ENCODE measurements at places on chromosomes 1 and 21.

DNA sequence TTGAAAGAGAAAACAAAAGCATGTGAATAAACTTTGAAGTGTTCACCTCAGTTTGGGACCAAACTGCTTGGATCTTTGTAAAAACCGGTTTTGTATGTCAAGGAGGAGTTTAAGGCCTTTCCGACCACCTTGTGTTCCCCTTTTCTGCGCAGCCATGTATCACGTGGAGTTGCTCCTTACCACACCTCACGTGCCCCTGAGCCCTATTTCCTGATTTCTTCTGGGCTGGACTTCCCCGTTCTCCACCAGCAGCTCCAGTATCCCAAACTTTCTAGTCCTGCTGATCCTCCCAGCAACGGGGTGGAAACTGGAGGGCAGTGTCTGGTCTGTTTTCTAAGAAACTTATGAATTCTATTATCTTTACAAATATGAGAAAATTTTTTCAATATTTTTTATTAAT, 1.6 kb upstream of the SH3D21 start:
- no peak for DNase-seq

GRCh38 chr1:91696321-91696720, 189.6 kb downstream of the TGFBR3 start:
- no peak for DNase-seq

GRCh38 chr1:22832414-22832786, 121.8 kb downstream of the EPHB2 start:
- no peak for DNase-seq

DNA sequence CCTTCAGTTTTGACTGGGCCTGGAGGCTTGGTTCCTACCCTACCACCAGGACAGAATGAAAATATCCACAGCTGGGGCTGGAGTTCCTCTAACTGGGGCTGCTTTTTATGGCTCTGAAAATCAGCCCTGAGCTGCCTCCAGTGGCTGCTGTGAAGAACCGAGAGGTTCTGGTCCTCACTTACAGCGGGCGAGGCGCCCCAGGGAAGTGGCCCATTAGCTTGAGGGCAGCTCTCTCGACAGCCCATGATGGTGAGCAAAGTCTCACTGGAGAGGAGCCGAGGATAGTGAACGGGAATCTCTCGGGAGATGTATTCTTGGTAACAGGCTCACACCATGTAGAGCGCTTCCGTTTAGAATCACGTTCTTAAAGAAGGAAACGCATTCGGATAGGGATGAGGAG, 459.7 kb downstream of the KIF26B start:
- no peak for DNase-seq

DNA sequence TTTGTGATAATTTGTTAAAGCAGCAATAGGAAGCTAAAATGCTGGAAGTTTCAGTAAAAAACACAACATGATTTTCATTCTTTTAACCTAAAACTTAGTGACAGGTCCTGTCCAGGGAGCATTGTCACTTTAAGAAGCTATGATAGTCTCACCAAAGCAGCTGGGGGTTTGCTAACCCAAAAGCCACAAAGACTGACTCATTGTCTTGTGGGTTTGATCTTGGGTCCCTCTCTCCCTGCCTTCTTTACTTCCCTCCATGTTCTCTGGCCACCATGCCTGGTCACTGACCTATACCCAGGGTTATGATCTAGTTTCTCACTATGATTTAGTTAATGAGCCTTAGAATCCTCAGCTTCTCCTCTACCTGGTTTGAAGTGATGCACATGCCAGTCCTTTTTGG, 213.5 kb upstream of the PTGFR start:
- DNase-seq = no peak

DNA sequence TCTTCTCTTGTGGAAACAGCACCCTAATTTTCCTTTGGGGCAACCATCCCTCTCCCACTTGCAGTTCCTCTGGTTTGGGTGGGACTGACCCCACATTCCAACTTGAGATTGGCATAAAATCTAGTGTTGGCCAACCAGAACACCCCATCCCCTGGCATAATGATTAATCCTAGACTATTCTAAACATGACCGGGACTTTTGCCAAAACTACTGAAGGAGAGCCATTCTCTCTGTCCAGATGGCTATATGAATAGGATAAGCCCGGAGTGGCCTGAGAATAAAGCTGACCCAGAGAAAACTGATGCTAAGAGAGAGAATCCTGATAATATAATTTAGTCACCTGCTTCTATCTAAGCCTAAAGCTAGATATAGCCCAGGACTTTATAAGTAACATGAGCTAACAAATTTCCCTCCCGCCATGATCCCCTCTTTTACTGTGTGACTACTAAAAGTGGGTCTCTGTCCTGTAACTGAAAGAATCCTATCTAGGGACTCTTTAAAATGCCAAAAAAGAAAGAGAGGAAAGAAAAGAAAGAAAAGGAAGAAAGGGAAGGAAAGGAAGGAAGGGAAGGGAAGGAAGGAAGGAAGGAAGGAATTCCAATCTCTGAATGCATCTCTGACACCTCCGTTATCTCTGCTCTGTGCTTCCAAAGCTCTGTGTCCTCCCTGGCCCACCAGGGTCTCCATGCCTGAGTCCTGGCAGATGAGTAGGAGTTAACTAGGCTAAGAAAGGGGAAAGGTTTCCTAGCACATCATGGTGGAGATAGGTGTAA, 28.0 kb upstream of the NRDC start:
- no peak for DNase-seq

- DNase-seq = no peak
These were observed 56.8 kb upstream of the ERRFI1 start for GRCh38 chr1:8082945-8083344.

- no peak for DNase-seq
These were observed 63.5 kb downstream of the DISC1 start for GRCh38 chr1:231690059-231690458.

GRCh38 chr1:60972841-60973364, 109.5 kb upstream of the NFIA start:
- no peak for DNase-seq

DNA sequence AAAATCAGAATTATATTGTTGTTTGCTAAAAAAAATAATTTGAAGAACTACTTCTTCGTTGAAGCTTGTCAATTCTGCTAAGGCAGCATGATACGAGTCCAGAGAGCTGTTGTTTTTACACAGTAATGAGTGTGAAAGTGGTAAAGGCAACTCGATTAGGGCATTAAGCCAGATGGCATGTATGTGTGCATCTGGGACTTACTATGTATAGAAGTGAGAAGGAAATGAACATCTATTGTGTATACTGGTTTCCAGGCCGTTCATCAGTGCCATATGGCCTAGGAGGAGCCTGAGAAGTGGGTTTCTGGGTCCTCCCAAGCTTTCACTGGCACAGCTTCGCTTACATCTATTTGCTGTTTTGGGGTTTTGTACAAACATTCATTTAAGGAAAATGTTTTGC, 5.7 kb downstream of the CTPS1 start:
- DNase-seq = no peak

- DNase-seq = no peak
These were observed 79.0 kb downstream of the PCP4 start for GRCh38 chr21:39946199-39946598.

- DNase-seq = no peak
These were observed 142.7 kb upstream of the UBE2U start for GRCh38 chr1:64060611-64061302.

- DNase-seq = no peak
These were observed 66.1 kb downstream of the SPAG17 start for GRCh38 chr1:118118873-118119463.

GRCh38 chr1:11143907-11144306, 44.2 kb upstream of the EXOSC10 start:
- no peak for DNase-seq

DNA sequence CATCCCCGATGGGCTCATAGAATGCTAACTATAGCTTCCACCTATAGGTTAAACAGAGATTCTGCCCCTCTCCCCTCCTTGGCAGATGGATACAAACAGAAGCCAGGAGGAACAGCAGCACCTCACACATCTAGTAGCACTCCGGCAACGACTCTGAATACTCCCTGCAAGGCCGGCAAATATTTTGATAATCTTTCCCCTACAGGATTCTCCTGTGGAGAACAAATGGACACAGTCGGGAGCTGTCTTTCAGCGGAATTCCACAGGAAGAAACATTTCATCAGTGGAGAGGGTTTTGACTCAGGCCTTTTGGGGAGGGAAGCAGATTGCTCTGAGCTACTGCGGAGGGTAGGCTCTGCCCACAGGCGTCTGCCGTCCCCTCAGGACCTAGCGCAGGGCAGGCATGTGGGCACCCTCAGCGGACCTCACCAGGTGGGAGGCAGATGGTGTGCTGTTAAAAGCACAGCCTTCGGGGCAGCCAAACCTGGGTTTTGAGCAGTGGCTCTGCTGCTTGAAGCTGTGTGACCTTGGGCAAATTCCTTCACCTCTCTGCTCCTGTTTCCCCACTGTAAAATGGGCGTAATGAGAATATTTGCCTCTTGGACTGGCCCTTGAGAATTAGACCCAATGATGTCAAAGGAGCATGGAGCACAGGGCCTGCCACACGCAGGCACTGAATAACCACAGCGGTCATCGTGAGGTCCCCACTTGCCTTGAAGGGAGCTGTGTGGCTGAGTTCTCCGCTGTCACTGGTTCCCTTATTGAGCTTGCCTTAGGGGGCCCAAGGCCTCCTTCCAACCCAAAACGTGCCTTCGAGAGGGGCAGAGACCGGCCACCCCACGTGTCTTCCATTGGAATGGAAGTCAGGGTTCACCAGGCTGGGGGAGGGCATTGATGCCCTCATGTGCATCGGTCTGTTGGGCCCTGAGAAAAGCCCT, 19.2 kb upstream of the BCAR3 start:
- no peak for DNase-seq

GRCh38 chr1:14925336-14926136, 228.0 kb upstream of the TMEM51 start:
- no peak for DNase-seq

- no peak for DNase-seq
These were observed 332.1 kb downstream of the RRAGC start for GRCh38 chr1:38527373-38527966.

DNA sequence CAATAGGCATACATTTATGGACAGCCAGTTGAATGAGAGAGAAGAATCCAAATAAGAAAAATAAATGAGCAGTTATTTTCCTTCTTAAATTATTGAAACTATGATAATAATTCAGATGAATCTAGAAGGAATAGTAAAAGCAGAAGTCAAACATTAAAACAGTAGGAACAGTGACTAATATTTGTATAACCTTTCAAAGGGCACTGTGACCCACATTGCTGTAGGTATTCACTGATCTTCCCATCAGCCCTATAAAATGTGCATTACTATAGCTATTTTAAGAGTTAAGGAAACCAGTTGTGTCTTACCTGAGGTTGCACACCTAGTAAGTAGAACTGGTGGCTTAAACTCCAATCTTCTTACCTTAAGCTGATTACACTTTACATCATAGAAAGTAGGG, 102.8 kb upstream of the ARTN start:
- DNase-seq = no peak

DNA sequence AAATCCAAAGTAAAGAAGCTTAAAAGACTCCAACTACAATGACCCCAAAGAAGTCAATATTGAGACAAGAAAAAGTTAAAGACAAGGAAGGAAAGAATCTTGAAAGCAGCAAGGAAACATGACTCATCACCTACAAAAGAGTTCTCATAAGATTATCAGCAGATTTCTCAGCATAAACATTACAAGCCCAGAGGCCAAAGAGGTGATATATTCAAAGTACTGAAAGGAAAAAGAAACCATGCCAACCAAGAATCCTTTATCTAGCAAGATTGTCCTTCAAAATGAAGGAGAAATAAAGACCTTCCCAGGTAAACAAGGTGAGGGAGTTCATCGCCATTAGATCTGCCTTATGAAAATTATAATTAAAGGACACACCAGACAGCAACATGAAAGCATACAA, 49.8 kb downstream of the CSMD2 start:
- no peak for DNase-seq

DNA sequence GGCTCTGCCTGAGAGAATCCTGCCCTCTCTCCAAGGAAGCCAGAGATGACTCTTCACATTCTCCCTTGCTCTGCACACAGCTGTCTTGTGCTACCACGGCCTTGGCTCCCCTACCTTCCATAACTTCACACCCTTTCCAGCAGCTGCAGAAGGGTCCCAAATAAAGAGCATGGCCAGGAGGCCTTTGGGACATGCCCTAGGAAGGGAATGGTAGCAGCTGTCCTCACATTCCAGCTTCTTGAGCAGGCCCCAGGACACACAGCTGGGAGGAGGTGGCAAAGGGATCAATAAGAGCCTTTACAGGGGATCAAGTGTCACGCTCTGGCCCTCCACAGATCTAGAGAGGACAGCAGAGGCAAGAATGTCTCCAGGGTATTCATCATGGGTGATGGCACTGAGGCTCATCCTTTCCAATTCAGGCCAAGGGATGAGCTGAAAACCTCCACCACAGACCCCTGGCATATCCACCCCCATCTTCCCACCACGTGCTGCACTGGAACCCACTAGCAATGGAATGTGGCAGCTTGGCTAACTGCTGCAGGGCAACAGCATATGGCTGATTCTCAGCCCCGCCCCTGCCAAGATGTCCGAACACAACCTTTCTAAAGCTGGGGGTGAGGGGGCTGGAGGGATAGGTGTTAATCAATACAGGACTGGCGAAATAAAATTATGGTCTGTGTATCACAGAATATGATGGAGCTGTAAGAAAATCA, 17.8 kb upstream of the RAB29 start:
- DNase-seq = no peak

DNA sequence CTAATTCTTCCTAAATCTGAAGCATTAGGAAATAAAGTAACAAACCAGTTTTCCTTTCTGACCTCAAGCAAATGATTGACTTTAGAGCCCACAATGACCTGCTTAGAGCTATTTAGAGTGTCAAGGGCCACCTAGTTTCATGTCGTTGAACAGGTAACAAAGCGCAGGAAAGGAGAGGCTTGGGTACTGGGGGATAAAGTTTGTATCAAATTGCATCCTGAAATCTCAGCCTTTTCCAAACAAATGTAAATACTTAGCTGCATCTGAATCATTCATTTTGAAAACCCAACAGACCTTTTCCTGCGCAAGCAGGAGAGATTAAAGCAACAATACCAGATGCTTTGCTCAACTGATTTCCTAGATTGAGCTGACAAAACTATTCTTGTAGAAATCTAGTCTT, 121.2 kb downstream of the NRIP1 start:
- DNase-seq = no peak

- no peak for DNase-seq
These were observed 259.1 kb downstream of the TGFB2 start for GRCh38 chr1:218604217-218604616.

- DNase-seq = peak; percentile 6
These were observed 111.9 kb upstream of the L1TD1 start for GRCh38 chr1:62082456-62083363.

GRCh38 chr21:44653123-44653522, 1.3 kb downstream of the KRTAP12-4 start:
- DNase-seq = no peak

- no peak for DNase-seq
These were observed 580.6 kb downstream of the PLA2G4A start for GRCh38 chr1:187409341-187409740.

DNA sequence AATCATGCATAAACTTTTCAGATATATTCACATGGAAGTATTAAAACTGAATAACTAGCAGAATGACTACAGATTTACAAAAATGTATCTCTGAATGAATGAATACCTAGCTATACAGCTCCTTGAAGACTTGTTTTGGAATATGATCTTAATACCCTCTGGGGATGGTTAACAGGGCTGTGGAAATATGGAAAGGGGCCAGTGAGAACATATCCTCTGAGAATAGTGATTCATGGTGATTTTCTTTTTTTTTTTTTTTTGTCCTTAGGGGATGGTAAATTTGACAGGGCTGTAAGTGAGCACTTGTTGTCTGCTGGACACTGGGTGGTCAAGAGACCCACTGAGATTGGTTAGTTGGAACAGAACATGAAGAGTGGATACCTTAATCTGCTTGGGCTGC, 80.7 kb upstream of the HP1BP3 start:
- no peak for DNase-seq

- DNase-seq = peak; percentile 93
These were observed 35.4 kb downstream of the RSPH1 start for GRCh38 chr21:42460391-42461184.

- no peak for DNase-seq
These were observed 2.1 kb downstream of the TAF12 start for GRCh38 chr1:28640766-28641165.

All from NCI-H526 treated with DMSO at 0.1 percent for 48 hours (cell line).